ENCODE measurements at places on chromosomes 7 and 10.

- DNase-seq, result no peak
Observed at GRCh38 chr7:44148166-44148565, 7.0 kb upstream of the MYL7 start.

DNA sequence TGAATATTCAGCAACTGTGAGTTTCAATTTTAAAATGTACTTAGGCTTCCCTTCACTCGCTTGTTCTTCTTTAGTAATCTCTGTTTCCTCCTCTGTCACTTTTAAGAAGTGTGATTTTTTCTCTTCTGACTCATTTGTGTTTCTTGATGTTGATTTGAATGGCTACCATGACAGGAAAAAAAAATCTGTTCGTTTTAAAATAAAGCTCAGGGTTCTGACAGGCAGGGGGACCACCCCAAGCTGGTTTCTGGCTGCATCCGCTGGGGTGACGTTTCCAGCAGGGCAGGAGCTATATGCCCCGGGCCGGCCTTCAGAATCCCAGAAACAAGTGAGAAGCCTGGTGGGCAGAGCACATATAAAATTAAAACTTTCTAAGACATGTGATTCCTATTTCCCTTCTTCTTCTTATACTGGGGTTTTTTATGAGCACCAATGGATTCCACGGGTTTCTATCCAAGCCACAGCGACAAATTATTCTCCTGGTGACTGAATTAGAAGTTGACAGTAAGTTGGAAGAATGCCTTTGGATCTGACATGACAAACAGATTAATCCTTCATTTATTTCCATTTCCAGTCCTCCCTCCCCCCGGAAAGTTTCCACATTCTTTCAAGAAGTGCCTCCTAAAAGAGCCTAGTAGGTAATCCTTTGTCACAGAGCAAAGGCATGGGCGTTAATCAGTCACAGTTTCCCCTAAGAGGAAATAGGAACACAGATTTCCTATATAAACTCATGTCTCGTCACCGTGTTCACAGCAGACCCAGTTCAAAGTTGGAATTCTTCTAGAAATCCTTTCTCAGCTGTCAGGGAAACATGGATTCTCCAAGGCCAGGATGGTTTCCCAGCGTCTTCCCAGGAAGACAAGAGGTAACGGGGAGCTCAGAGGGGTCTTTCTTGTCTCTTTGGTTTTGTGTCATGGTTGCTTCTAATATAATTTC is 79.9 kb downstream of the PTPRE start:
- DNase-seq, result no peak

GRCh38 chr10:131035779-131036178 is 275.7 kb downstream of the TCERG1L start:
- no peak for DNase-seq

GRCh38 chr10:7609556-7609955 is 57.2 kb downstream of the ITIH5 start:
- no peak for DNase-seq

DNA sequence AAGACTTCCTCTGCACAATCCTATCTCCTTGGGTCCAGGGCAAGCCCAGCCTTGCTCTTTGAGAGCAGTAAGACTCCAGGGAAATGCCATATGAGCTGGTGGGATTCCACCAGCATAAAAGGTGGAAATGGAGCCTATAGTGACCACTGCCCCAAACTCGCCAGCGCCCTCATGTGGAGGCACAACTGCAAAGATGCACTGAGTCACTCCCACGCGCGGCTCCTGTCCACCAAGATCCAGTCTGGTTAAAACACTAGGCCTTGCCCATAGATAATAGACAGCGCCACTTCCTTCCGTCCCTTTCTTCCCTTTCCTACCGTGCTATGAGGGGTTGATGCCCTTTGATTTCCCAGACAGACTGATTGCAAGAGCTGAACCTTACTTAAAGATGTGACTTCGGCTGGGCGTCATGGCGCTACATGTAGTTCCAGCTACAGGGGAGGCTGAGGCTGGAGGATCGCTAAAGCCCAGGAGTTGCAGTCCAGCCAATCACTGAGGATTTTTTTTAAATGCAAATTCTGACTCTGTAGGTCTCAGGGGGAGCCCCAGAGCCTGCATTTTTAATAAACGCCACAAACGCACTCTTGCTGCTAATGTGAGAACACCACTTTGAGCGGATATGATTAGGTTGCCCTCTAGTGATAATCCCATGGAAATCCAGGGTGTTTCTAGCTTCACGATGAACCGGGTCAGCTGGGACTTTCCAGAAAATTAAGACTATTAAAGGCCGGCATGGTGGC is 136.5 kb downstream of the EPC1 start:
- no peak for DNase-seq

DNA sequence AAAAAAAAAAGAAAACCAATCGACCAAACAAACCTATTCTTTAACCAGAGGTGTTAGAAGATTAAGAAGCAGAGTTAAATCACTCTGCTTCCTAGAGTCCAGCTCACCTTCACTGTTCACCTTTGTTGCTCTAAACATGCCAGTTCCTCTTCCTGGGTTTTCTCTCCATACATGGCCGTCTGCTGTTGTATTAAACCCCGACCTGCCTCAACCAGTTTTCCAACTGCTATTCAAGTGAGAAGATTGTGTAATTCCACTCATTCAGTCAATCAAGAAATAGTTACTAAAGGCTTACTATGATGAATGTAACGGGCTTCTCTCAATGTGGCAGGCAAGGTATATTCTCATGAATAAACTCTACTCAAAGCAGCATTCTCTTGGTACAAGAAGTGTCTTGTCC is 8.8 kb downstream of the AASS start:
- DNase-seq, result no peak

- no peak for DNase-seq
Observed at GRCh38 chr7:33425929-33426678, 296.7 kb downstream of the BBS9 start.

DNA sequence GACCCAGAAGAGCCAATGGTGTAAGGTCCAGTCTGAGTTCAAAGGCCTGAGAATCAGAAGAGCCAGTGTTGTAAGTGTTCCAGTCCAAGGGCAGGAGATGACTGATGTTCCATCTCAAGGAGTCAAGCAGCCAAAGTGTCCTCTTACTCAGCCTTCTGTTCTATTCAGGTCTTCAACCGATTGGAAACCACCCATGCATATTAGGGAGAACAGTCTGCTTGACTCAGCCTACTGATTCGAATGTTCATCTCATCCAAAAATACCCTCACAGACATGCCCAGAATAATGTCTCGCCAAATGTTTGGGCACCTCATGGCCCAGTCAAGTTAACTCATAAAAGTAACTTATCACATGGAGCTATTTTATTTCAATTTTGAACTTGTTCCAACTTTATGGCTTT is 2.9 kb upstream of the WDFY4 start:
- DNase-seq, result no peak

DNA sequence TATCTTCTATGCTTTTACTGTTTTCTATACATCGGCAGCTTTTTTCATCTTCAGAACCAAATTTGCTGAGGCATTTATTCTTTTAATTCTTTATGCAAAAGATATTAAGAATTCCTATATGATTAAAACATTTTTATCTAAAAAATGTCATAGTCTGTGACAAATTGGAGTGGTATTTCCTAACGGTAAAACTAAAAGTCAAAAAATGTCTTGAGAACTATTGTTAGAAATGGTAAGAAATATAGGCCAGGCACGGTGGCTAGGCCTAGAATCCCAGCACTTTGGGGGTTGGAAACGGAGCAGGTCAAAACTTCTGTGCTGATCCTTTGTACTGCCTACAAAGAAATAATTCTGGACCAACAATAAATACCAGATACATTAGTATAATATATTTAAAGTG is 57.7 kb upstream of the PRR15 start:
- DNase-seq, result no peak

DNA sequence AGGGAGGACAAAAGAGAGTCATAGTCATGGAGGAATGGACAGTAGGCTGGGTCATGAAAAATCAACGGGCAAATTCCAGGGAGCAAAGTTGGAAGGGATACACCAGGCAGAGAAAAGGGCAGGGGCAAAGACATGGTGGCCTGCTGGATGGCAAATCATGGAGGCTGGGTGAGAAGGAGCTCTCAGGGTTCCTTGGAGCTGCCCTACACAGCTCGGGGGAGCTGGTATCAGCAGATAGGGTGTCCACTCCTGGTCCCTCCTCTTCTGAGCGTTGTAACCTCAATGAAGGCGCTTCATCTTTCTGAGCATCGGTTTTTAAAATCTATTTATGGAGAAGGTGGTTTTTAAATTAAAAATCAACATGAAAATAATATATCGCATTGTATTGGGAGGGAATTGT is 27.9 kb upstream of the EIF5AL1 start:
- DNase-seq, result no peak

GRCh38 chr7:131190146-131190545 is 137.5 kb upstream of the MKLN1 start:
- DNase-seq, result no peak

GRCh38 chr10:93758508-93758885 is 761 bp downstream of the LGI1 start:
- DNase-seq, result no peak

DNA sequence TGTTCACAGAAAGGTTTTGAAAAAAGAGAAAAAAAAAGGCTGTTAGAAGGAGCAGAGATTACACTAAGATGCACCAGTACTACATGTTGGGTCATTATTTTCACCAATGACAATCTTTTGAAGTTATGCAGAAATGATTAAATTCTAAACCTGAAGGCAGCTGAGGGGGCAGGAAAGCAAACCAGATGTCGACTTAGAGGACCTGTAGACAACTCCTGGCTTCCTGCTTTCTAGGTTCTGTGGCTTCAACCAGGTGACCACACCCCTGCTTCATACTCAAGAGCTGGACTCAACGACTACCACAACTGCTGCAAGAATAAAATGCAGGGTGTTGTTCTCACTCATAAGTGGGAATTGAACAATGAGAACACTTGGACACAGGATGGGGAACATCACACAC is 30.0 kb downstream of the MYOF start:
- DNase-seq, result no peak

DNA sequence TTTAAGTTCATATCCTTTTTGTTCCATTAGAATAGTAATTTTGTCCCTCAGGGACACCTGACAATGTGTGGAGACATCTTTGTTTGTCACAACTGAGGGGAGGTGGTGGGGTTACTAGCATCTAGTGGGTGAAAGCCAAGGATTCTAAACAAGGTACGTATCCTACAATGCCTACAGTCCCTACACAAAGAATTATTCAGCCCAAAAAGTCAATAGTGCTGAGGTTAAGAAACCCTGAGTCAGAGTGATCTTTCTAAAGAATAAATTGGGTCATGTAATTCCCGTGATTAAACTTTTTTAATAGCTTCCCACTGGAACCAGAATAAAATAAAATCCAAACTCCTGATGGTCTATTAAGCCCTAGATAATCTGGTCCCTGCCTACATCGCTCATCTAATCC is 2.7 kb upstream of the ANXA7 start:
- DNase-seq, result no peak

GRCh38 chr7:33701927-33702326 is 203.4 kb upstream of the BMPER start:
- no peak for DNase-seq

- DNase-seq, result no peak
Observed at GRCh38 chr10:117134306-117135025, 3.6 kb downstream of the VAX1 start.

GRCh38 chr7:43658718-43659548 is 70.4 kb downstream of the COA1 start:
- no peak for DNase-seq

GRCh38 chr10:15863323-15863722 is 3.0 kb upstream of the MINDY3 start:
- DNase-seq, result no peak

- DNase-seq, result no peak
Observed at GRCh38 chr7:143284591-143285469, at the start of gene TMEM139. Gene TMEM139, plus strand, starts transcription at chr7:143284958. Its CDS starts 1,000 bp downstream, at chr7:143285958.

GRCh38 chr10:111128331-111129180 is 51.7 kb downstream of the ADRA2A start:
- DNase-seq, result no peak

DNA sequence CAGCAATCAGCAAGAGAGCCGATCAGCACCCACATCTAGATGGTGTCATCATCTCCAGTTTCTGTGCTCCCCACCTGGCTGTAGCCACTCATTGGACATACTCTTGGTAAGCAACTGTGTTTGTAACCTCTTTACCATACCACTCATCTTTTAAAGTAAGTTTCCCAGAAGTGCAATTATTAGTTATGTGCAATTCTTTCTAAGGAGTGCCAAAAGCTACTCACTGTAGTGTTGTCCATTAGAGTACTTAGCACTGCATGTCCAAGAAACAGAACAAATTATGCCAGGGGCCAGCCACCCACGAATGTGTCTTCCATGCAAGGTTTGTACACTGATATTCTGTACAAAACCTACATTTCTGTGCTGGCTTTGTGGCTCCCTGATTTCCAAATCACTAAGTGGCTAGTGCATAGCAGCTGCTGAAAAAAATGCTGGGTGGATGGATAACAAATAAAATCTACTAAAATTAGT is 131.9 kb downstream of the SRPK2 start:
- no peak for DNase-seq

DNA sequence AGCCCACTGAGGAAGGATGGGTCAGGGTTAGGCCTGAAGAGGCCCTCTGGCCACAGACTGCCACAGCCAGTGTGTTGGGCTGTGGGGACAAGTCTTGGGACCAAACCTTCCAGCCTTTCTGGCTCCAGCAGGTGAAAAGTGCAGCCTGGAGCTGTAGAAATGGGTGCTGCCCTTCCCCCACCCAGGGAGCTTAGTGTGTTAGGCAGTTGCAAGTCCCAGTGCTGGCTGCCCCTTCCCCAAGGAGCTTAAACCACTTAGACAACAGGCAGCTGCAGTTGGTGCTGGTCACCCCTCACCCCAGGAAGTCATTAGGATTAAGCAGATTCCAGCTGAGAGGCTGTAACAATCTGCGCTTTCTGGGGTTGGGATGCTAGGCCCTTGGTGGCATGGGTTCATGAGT is 563.3 kb downstream of the NRG3 start:
- no peak for DNase-seq

GRCh38 chr7:101450064-101450463 is 87.4 kb downstream of the COL26A1 start:
- no peak for DNase-seq

DNA sequence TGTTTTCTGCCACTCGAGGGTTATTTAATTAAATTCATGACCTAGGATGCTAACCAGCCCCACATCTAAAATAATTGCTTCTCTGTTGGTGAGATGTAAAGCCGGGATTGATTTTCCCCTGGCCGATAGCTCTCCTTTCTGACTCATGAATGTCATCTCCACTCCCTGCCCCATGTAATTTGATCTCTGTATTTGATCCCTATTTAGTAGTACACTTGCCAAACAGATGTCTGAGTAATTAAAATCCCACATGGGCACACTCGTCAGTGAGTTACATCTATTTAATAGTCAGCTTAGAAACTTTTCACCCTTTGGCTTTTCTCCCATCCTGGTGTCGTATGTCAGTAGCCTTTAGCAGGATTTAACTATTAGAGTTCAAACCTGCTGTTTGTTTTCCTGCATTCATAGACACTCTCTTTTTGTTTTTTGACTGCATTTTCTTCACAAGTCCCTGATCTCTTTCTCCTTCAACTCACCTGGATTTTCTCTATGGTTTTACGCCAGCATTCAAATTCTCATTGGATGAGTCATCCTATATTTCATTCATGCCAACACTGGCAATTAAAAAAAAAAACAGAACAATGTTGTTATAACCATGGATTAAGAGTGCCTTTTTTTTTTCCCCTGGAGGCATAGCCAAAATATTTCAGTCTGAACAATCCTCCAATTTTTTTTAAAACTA is 82.7 kb downstream of the SPAG6 start:
- DNase-seq, result no peak
